Mesenteric fat pad (tissue), 1 donor: ENCODE measurements at places on chromosomes 5 and 9.
A peak's percentile ranks its signal among the peaks of the same experiment; 100 is the strongest.

DNA sequence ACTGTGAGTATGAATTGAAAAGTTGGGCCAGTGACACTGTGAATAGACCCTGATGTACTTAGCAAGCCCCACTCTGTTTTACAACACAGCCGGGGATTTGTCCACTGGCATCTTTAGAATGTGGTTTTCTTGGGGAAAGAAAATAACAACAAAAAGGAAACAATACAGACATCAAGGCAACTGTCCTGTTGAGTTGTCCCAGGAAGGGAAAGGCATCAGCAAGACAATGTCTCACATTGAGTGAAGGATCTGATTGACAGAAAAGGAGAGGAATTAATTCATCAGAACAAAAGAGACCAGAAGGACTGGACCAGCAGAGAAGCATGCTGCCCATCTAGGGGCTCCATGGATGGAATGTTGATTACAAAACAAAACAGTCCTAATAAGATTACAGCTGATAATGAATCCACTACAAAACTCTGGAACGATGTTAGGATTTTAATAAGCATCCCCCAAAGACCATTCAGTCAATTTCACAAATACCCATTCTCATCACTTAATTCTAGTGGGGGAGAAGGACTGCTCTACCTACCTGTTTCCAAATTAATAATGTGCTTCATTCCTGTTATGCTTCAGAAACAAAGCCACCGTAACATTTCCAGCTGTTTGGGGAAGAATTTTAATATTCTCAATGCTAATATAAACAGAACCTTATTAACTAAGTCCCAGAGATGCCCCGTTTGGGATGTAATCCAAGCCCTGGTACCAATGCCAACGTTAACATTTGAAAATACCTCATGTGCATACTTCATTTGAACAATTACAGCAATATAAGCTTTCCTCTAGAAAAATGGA, 298.0 kb downstream of the SPOCK1 start:
- no peak for DNase-seq

DNA sequence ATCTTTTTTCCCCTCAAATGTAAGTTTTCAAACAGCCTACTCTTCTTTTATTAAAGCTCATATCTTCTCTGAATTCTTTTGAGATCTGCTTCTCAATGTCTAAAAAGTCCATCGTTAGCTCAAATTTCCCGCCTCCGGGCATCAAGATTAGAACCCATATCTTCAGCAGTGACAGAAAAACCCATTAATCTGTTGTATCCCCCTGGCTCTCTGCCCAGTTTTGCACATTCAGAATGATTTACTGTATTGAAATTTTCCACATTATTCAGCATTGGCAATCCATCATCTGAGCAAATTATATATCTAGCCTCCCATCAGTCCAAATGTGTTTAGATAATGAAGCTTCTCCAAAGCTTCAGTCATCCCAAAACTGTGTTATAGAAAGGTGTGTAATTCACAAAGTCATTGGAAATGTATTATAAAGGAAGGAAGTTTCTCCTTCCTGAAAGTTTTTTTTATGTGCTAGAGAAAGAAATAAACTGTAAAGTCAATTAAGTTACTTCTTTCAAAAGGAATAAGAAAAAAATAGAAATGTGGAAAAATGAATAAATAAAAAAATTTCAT, 849.9 kb downstream of the MAT2B start:
- DNase-seq, result no peak

GRCh38 chr5:134651531-134651930, 2.9 kb downstream of the SEC24A start:
- no peak for DNase-seq

DNA sequence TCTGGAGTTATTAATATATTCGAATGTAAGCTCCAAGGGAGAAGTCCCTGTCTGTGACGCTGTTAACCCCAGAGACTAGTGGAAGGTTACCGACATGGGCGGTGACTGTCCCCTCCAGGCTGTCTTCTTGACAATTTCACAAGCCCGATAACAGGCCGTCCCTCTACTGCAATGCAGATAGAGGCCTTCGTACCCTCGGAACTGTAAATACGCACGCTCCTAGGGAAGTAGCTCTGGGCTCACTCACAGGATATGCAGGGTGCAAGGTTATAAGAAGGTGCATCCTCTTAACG, 680 bp upstream of the RFK start:
- no peak for DNase-seq

DNA sequence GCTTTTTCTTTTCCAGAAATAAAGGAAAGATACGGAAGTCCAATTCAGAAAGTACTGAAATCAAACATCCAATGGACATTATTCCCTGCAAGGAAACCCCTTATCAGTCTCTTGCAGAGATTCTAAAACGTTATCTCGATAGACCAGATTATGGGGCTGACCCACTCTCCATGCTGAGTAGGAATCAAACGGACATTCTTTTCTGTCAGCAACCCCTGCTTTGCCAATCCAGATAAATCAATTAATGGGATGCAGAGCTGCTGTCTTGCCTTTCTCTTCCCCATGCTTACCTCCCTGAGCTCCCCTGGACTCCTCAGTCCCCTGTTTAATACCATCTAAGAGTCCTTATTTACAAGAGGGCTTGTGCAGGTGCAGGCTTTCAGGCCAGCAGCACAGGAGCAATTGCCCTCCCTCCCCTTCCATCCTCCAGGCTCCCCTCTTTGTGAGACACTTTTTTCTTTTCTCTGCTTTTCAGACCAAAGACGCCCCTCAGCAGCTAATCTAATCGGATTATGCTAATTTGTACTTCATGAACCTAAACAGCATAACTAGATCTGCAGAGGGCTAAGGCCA, 14.2 kb downstream of the TAL2 start:
- DNase-seq, result no peak

DNA sequence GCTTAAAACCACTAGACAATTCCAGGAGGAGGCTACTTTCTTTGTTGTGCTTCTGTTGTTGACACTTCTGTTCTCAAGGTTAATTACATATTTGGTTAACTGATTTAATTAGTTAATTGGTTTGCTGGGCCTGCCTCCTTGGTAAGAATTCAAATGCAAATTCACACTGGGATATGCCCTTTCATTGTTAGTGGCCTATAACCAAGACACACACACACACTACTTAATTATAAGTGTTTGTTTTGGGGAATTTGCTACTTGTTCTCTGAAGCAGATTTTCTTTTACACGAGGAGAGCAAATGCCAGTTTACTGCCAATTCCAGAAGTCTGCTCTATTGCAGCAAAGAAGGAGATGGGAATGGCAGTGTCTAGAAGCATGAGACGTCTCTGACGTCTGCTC, 101.6 kb upstream of the BASP1 start:
- no peak for DNase-seq

DNA sequence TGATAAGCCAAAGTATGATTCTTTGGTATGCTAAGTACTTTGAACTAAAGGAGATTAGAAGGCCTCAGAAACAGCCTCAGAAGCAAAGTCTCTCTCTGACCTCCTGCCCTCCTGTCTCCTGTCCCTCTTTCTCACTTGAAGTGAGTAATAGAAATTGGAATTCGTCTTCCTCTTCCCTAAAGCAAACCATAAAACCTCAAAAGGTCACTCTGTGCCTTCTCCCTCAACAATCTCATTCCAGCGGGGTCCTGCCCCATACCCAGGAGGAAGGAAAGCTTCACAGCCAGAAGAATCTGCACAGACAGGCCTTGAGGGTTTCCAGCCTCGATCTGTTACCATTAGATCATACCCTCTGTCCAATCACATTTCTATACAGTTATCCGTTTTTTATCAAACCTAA, 87.8 kb downstream of the HAPLN1 start:
- no peak for DNase-seq

GRCh38 chr5:3954199-3954598, 358.6 kb downstream of the IRX1 start:
- DNase-seq, result no peak

GRCh38 chr9:86434039-86434726, 80.0 kb upstream of the TUT7 start:
- no peak for DNase-seq

DNA sequence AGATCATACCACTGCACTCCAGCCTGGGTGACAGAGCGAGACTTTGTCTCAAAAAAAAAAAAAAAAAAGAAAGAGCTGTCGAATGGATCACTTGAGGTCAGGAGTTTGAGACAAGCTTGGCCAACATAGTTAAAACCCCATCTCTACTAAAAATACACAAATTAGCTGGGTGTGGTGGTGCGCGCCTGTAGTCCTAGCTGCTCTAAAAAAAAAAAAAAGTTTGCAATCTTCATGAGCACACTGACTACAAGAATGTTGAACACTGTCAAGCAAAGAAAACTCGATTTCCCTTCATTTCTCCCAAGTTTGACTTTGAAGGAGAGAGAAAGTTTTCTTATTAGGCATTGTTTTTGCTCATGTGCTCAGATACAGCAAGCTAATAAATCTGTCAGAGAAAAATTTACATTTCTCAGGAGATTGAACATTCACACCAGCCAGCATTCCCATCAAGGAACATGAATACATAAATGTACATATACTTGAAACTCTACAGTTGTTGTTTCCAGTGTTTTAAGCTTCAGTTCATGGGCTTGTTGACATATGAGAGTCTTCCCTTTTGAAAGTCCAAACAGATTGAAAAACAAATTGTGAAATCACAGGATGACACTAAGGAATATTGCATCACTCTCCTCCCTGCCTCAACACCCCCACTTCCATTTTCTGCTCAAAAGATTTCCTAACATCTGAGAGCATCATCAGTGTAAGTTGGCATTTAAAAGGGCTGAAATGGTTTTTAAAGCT, 81.8 kb downstream of the ARRDC3 start:
- DNase-seq, result no peak

- no peak for DNase-seq
These were observed 161.8 kb upstream of the SPRY4 start for GRCh38 chr5:142486581-142486980.

- DNase-seq, result no peak
These were observed 20.5 kb upstream of the NDST1 start for GRCh38 chr5:150487199-150488061.

GRCh38 chr9:28031521-28032267, 458.4 kb upstream of the C9orf72 start:
- no peak for DNase-seq

- DNase-seq, result no peak
These were observed 38.6 kb downstream of the RANBP6 start for GRCh38 chr9:5976674-5977397.

DNA sequence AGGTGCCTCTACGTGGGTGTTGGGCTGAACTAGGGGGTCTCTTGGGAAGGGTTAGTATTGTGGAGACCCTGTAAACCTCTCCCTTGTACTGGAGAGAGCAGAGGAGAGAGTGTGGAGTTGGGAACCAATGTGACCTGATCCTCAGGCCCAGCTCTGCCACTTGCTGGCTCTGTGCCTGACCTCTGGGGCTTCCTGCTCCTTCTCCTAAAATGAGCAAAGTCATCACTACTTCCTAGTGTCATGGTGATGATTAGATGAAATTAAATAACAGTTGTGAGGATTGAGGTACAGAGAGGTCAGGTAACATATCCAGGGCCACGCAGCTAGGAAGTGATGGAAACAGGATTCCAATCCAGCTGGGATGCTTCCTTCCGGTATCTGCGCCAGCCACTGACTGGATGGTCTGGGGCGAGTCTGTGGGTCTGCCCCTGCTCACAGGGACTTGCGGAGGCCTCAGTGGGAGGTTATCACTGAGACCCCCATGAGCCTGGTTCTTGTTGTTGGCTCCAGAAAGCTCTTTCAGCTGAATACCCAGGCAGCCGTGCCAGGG, 9.2 kb downstream of the GALNT10 start:
- DNase-seq, result no peak

DNA sequence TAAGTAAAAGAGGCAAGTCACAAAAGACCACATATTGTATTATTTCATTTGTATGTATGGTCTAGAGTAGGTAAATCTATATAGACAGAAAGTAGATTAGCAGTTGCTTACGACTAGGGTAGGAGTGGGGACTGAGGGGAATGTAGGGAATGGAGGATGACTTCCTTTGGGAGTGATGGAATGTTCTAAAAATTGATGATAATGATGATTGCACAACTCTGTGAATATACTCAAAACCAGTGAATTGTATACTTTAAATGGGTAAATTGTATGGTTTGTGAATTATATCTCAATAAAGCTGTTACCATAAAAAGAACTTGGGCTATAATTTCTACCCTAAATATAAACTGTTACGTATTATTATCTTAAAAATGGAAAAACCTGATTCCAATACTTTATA, 35.0 kb downstream of the ADAMTS6 start:
- DNase-seq, result no peak

DNA sequence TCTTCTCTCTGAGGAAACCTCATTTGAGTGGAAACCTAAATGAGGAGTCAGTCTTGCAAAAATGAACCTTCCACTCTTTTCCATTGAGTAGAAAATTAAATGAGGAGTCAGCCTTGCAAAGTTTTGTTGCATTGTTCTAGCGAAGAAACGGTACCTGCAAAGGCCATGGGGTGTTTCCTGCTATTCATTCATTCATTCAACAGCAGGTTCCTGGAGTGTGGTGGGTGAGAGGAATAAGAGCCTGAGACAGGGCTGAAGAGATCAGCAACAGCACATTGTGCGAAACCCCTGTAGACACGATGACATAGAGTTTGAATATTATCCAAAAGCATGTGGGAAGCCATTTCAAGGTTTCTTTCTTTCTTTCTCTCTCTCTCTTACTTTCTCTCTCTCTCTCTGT, 14.6 kb upstream of the SETX start:
- DNase-seq, result peak; percentile 30

DNA sequence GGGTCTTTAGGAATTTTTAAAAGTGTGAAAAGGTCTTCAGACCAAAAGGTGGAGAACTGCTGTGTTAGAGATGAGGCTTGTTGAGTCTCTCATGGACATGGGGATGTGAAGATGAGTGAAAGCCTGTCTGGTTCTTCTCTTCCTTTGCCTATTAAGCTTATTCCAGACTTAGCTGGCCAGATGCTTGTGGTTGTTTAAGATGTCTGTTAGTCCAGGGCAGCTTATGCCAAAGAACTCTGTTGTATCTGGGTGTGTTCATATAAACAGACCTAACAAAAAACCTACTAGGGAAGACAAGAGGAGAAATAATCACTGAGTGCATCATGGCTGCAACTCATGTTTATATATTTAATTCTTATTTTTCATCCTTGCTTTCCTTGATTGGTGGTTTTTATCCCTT, 57.5 kb upstream of the NCS1 start:
- DNase-seq, result no peak

GRCh38 chr9:38361473-38361850, 31.0 kb upstream of the ALDH1B1 start:
- DNase-seq, result peak; percentile 55

DNA sequence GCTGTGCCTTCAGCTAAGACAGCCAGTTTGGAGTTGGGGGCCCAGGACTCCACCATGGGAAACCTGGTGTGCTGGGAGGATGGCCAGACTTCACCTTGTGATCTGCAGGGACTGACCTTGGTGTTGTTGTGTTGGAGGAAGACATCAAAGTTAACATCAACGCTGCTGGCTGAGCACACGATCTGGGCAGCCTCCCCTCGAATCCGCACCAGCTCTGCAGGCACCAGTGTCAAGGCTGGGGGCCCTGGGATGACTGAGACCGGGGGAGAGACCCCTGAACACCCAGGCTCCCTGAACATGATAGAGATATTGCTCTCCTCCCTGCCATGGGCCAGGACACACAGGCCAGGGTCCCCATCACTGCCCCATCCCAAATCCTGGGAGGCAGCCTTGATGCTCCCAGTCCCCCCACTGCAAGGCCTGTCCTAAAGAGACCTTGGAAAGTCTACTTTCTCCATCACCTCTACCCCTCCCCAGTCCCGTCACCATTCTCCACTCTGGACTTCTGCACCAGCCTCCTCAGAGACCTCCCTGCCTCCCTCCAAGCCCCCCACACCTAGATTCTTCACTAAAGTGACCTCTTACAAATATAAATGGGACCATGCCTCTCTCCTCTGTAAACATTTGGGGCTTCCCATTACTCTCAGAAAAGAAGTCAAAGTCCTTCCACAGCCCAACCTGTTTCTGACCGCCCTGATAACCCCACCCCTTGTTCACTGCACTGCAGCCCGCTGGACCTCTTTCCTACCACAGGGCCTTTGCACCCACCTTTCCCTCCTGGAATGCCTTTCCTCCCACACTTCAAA, 8.2 kb downstream of the CSF1R start:
- DNase-seq, result no peak
